Dorsolateral prefrontal cortex (tissue), 122 donors: ENCODE measurements at places on chromosomes 5 and 9.

GRCh38 chr9:128101231-128101661 lies 26.3 kb downstream of the PTGES2 start:
- no peak for DNase-seq

- no peak for DNase-seq
Observed at GRCh38 chr5:168368854-168369253, 77.4 kb downstream of the WWC1 start.

DNA sequence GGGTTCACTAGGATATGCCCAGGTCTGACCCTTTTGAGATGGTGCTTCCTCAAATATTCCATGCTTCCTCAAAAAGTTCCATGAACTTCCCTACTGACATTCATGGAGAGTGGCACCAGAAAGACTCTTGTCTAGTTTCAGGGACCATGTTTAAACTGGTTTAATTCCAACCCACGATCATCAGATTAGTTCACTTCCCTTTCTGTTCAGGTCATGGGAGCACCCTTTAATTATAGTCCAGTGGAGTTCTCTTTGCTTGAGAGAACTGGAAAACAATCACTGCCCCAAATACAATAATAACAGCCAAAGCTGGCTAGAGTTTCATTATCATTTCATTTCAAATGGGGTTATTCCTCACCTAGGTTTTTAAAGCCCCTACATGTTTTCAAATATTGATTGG lies 9.7 kb upstream of the ERBIN start:
- DNase-seq = no peak

- DNase-seq = no peak
Observed at GRCh38 chr5:125848751-125849150, 574.5 kb upstream of the GRAMD2B start.

- DNase-seq = no peak
Observed at GRCh38 chr5:66617226-66617861, 21.2 kb downstream of the MAST4 start.

DNA sequence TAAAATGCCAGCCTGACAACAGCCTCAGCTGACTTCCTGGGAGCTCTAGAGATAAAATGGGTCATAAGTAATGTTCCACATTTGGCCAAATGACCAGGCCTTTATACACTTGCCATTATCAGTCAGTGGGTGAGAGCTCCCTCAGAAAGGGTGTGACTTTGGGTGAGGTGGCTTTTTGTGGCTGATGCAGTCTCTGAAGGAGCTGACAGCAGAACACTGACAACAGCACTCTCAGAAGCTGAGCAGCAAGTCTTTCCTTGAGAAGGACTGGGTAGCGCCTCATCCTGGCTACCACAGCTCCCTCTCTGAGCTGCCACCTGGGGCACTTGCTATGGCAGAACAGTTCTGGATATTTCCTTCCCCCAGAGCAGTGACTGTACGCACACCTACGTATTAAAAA lies 22.0 kb upstream of the GNAQ start:
- DNase-seq = no peak

- DNase-seq = no peak
Observed at GRCh38 chr9:34984049-34984448, 5.5 kb upstream of the DNAJB5 start.

- no peak for DNase-seq
Observed at GRCh38 chr9:26261503-26262330, 583.5 kb upstream of the TUSC1 start.

GRCh38 chr5:131266370-131267060 lies 2.7 kb downstream of the CDC42SE2 start:
- DNase-seq = no peak

GRCh38 chr5:40877371-40877988 lies 31.8 kb upstream of the C7 start:
- no peak for DNase-seq

DNA sequence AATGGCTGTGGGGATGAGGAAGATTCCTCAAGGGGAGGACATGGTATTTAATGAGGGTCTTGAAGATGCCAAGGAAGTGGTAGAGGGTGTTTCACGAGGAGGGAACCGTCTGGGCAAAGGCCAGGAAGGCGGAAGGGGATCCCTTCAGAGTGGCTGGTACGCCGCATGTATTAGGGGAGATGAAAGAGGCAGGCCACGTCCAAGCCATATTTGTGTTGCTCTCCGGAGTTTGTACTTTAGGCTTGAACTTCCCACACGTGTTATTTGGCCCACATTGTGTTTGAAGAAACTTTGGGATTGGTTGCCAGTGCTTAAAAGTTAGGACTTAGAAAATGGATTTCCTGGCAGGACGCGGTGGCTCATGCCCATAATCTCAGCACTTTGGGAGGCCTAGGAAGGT lies 1.2 kb downstream of the FXN start:
- no peak for DNase-seq

GRCh38 chr9:101366038-101366756 lies 18.6 kb downstream of the BAAT start:
- no peak for DNase-seq

GRCh38 chr9:69580582-69581214 lies 91.5 kb downstream of the APBA1 start:
- no peak for DNase-seq

GRCh38 chr9:5608298-5609225 lies 20.3 kb upstream of the RIC1 start:
- no peak for DNase-seq

DNA sequence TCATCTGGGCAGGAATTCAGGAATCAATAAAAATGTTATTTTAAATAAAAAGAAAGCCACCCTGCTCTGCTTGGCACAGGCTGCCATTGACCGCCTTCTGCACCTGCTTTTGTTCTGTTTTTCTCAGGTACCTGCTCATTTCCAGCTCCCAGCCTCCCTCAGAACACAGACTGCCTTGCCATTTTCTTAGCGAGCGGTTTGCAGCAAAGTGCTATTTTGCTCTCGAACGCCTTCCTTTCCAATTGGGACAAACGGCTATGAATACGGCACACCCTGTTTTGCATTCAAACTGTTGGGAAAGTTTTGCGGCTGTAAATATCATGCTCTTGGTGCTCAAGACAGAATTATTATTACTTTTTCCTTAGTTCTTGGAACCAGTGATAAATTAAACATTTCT lies 25.1 kb upstream of the FCN1 start:
- no peak for DNase-seq

DNA sequence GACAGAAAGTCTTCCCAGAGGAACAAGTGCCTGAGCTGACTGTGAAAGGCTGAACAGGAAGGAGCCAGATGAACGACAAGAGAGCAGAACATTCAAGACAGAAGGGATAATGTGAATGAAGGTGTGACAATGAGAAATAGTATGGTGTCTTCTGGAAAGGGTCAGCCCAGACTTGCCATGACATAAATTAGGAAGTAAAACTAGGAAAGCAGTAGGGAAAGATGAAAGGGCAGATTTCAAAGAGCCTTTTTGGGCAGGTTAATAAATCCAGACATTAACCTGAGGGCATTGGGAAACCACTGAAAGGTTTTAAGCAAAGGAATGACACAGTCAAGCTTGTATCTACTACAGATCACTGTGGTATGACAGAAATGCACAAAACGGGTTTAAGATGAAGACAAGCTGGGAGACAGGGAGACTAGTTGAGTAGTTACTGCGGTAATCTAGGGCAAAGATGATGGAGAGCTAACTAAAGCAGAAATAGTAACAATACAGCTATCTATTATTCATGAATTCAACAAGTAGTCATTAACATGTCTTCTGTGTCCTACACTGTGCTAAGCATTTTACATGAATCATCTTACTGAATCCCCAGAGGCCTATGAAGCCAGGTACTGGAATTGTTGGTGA lies 580.9 kb upstream of the WWC1 start:
- no peak for DNase-seq

DNA sequence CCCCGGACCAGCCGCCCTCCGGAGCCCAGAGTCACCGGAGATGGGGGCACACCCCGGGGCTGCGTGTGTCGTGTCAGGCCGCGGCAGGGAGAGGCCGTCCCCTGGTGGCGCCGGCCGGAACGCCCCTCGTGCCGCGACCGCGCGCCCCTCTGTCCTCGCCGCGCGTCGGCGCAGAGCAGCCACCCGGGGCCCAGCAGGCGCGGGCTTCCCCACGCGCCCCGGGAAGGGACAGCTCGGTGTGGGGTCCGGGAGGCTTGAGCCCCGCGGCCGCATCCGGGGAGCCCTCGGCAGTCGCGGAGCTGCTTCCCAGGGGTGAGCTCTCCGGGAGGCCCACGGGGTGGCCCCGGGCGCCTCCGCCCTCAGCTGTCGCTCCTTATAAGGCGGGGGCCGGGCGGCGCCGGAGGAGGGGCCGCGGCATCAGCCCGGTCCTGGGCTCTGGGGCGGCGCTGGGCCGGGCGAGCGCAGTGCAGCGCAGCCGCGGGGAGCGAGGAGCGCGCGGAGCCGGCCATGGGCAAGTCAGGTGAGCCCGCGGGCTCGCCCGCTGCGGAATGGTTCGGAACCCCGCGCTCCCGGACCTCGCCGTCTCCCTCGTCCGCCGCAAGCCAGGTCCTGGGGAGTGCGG lies at the start of gene GLIPR2:
Gene GLIPR2, plus strand, starts transcription at position 462 of the 622 bp plus-strand sequence. Its CDS starts 46 bp downstream, at position 508.
- DNase-seq = peak; percentile 60
